ENCODE measurements at places on chromosomes 5 and 9.

DNA sequence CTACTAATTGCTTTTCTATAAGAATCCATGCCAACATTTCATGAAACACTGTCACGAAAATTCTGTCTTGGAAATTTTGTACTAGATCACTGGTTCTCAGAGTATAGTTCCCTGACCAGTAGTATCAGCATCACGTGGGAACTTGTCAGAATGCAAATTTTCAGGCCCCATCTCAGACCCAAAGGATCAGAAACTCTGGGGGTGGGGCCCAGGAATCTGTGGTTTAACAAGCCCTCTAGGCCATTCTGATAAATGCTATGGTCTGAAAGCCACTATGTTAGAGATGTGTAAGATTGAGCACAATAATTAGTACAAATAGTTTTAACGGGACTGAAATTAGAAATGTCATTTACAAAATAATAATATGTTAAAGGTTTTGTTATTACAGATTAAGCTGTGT, 615.7 kb upstream of the ARRDC3 start:
- no peak for DNase-seq

GRCh38 chr9:108345826-108346225, 510.0 kb downstream of the ACTL7B start:
- DNase-seq: no peak

DNA sequence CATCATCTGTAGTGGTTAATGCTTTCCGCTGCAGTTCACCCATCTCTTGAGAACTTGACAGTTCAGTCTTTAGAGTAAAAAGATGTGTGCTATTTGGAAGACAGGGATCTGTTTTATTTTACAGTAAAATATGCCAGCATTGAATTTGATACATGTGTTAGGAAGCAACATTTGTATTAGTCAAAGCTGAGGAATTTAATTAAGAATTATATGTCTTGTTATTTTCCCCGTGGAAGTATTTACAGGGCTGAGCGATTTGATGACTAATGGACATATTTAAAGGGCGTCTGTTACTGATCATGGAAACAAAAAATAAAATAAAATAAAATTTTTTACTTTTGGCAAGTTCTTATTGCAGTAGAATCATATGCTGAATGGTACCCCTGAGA, 101.3 kb downstream of the PAM start:
- no peak for DNase-seq

- DNase-seq: no peak
Measured at GRCh38 chr5:114097570-114097969, 264.3 kb upstream of the KCNN2 start.

- no peak for DNase-seq
Measured at GRCh38 chr9:130340011-130340410, 74.5 kb downstream of the HMCN2 start.
